ENCODE measurements at places on chromosomes 5 and 9.
A peak's percentile ranks its signal among the peaks of the same experiment; 100 is the strongest.

DNA sequence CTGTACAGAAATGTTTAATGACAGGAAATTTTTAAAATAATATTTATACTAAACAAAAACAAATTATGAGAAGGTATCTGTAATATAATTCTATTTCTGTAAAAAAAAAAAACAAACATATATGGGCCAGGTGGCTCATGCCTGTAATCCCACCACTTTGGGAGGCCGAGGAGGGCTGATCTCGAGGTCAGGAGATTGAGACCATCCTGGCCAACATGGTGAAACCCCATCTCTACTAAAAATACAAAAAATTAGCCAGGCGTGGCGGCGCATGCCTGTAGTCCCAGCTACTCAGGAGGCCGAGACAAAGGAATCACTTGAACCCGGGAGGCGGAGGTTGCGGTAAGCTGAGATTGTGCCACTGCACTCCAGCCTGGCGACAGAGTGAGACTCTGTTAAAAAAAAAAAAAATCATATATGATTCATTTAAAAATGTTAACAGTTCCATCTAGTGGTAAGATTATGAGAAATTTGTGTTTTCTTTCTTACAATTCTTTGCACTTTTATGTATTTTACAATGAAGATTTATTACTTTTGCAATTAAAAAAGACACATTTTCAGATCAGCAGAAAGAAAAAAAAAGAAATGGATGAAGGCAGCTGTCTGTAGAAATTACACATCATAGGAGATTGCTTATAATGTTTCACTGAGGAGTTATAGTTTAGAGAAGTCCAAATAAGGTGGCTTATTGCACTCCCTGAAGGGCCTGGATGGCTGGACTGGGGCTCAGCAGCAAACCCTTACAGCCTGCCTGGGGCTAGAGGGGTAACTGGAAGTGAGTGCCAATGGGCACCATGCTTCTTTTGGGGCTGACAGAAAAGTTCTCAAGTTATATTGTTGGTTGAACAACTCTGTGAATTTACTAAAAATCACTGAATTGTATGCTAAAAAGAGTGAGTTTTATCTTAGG lies 20.3 kb downstream of the C9orf153 start:
- no peak for DNase-seq

- DNase-seq, result no peak
These were observed 131.3 kb downstream of the ZDHHC21 start for GRCh38 chr9:14561929-14562405.

DNA sequence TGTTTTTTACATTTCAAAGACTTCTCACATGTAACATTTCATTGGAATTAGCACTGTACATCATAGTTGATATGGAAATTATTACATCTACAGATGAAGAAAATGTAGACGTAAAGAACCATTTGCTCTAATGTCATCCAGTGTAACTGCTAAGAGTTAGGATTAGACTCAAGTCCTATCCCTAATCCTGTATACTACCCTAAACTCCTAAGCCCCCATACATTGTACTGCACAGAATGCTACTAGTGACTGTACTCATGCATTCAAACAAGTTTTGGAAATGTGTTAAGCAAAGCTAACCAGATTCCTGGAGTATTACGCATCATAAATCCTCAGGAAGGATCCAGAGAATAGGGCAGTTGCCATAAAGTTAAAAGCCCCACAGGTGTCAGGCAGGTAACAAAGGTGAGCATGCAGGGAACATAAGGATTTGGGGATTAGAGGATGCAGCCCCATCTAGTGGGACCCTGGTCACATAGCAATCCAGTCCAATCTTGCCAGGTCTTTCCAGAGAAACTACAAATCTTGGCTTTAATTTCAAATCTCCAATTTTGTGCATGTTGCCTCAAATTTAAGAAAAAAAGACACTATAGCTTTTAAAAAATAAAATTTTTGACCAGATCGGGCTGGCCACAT lies 32.0 kb downstream of the HAVCR1 start:
- no peak for DNase-seq

DNA sequence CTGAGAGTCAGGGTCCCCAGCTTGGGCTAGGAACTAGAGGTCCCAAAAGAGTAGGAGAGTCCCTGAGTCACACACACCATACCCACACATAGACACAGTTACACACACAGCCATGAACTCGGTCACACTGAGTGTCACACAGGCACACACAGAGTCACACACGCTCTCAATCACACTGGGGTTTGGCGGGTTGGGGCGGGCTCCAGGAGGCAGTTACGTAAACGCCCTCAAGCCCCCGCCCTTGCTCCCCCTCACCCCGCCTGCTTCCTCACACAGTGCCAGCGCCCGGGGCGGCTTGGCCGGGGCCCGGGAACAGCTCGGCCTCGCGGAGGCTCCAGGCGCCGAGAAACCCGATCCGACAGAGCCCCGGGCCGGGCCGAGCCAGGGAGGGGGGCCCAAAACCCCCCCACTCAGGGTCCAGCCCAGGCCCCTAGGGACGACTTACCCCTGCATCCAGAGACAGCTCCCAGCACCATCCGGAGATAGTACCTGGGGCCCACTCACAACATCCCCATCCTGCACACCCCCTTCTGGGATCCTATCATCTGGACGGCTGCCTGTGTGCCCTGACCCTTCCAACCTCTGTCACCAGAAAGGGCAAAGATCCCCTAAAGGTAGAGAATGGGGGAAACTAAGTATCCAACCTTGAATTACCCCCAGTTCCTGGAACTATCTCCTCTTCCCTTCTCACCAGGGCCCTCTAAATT lies 3.5 kb upstream of the CNTFR start:
- no peak for DNase-seq

- no peak for DNase-seq
These were observed 130.9 kb upstream of the SLC30A5 start for GRCh38 chr5:68962757-68963484.

- no peak for DNase-seq
These were observed 2.1 kb downstream of the ANKRD33B start for GRCh38 chr5:10565785-10566542.

DNA sequence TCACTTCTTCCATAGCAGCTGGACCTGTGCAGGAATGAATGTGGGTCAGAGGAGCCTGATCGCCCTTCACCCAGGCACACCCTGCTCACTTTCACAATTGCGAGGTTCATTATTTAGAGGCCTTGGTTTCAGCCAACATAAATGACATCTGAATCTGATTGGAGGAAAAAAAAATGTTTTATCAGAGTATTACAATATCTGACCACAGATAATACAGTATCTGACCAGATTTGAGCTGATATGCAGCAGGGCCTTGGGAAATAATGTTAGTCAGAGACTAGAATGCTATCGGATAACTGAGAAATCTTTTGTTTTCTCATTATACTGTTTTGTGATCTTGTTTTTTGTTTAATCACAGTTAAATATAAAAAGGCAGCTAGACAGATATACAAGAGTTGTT lies 7.7 kb downstream of the ICE1 start:
- DNase-seq, result no peak

- no peak for DNase-seq
These were observed 36.6 kb downstream of the UHRF2 start for GRCh38 chr9:6449645-6450044.

DNA sequence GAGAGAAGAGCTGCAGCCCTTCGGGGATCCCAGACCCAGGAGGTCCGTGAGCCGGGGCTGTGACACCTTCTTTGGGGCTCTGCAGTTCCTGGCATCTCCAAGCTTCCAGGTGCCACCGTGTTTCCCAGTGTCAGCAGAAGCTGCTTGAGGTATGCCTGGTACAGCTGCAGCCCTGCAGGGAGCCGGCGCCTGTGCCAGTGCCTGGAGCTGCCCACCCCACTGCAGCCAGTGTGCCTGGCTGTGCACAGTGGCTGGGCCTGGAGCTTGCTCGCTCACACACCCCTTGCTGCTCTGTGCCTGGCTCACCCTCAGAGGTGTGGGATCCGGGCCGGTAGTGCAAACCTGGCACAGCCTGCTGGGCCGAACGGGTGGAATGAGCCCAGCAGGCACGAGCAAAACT lies 65.5 kb downstream of the NACC2 start:
- no peak for DNase-seq

DNA sequence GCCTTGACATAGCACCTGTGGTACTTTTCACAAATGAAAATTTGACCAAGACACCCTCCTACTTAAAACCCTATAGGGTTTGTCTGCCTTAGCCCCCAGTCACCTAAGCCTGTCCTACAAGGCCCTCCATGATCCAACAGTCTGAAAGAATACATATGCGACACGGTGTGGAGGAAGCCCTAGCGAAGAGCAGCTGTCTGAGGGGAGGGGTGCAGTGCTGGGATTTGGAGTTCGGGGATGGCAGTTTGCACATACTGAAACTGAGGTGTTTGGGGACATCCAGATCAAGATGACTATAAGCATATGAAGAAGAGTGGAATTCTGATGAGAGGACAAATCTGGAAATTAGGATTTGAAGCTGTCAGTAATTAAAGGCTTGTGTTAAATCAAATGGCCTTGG lies 7.2 kb upstream of the MYORG start:
- DNase-seq, result no peak

DNA sequence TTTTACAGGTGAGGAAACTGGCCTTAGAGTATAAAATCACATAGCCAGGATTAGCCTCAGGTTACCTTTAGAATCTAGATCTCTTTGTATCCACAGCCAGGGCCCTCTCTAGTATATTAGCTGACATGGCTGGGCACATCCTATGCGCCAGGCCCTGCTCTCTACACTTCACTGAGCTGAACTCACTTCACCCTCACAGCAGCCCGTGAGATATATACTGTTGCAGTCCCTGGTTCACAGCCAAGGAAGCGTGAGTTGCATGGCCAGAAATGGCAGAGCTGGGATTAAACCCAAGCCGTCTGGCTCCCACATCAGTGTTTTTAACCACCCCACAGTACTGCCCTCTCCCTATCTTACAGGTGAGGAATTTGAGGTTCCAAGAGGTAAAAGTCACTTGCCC lies 58.4 kb downstream of the DAB2IP start:
- DNase-seq, result no peak

GRCh38 chr5:131394128-131394527 lies 130.3 kb downstream of the CDC42SE2 start:
- peak; percentile 46 for DNase-seq

Data from GM06990 (cell line).